DMS79 (cell line): ENCODE measurements at places on chromosomes 16 and 17.

DNA sequence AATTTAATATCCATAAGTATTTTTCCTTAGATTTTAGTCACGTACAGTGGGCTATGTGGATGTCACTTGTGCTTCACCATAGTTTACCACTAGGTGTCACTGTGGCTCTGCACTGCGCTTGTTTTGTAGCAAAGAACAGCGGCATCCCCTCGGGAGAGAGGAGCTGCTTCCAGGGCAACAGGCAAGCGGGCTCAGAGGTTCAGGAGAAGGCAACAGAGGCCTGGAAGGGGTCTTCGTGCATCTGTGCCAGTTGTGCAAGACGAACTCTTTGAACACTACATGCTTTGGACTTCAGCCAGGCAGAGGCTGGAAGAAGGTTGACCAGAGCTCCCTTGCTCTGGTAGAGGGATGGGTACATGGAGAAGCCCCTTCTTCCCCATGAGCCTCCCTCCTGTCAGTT lies 20.6 kb downstream of the CYB561 start:
- peak; percentile 25 for DNase-seq

GRCh38 chr16:4016658-4017057 lies 99.6 kb downstream of the ADCY9 start:
- DNase-seq: no peak

- no peak for DNase-seq
These were observed 3.8 kb upstream of the RPL23 start for GRCh38 chr17:38857271-38857670.

DNA sequence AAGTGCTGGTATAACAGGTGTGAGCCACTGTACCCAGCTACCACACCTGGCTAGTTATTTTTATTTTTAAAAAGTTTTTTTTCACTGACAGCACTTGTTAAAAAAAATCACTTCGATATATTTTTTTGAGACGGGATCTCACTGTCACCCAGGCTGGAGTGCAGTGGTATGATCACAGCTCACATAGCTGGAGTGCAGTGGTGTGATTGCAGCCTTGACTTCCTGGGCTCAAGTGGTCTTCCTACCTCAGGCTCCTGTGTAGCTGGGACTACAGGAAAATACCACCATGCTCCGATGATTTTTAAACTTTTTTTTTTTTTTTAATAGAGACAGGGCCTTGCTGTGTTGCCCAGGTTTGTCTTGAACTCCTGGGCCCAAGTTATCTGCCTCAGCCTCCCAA lies 12.9 kb downstream of the NBR1 start:
- no peak for DNase-seq

DNA sequence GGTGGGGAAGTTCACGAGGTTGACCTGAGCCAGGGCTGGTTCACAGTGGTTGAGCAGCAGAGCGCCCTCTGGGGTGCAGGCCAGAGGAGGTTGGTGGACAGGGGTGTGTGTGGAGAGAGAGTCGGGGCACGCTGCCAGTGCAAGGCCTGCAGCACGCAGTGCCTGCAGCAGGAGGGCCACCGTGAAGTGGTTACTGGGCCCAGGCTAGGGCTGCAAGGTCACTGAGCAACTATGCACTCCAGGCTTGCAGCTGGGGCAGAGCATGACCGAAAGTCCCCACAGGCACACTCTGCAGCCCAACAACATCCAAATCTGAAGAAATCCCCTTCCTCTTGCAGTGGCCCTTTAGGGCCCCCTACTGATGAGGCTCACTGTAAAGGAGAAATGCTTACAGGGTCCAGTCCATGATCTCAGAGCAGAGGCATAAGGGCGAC lies 89.1 kb upstream of the NOL11 start:
- DNase-seq: no peak

GRCh38 chr17:16873174-16874035 lies 98.5 kb downstream of the TNFRSF13B start:
- no peak for DNase-seq

GRCh38 chr16:31238041-31238440 lies 21.1 kb upstream of the PYDC1 start:
- no peak for DNase-seq

GRCh38 chr17:78227455-78227916 lies 3.9 kb upstream of the TMEM235 start:
- DNase-seq: no peak

GRCh38 chr16:63061319-63061718 lies 1025.1 kb upstream of the CDH8 start:
- no peak for DNase-seq

- no peak for DNase-seq
These were observed 316.5 kb upstream of the ZFHX3 start for GRCh38 chr16:73364413-73364812.

GRCh38 chr17:41666708-41667279 lies 21.9 kb upstream of the EIF1 start:
- peak; percentile 49 for DNase-seq

DNA sequence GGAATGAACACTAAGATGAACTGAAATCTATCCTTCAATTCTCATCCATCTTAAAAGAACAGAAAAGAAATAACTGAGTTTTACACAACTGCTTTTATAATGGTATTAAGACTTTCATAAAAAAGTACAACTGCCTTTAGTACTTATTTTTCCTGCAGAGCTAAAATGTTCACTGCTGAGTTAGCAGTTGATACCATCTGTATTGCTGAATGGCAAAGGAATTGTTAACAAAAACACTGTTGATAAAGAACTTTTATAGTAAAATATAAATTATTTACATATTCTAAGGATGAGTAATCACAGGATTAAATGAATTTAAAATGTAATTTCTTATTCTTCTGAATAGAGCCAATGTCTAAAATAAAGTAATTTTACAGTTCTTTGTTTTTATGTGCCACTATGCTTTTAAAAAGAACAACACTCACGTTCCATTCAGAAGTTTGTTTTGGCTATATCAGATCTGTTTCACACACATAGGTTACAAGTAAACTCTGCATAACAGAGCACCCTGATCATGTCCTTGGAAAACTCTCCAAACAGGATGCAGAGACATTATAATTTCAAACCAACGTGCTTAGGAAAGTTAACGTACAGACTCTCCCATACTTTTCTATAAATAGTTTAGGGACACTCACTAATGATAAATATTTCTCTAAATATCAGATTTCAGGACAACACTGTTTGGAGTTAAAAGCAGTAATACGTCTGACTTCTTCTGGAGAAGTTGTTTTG lies 151.1 kb downstream of the ITFG1 start:
- no peak for DNase-seq

GRCh38 chr17:44502598-44503146 lies 534 bp downstream of the GPATCH8 start:
- peak; percentile 19 for DNase-seq

DNA sequence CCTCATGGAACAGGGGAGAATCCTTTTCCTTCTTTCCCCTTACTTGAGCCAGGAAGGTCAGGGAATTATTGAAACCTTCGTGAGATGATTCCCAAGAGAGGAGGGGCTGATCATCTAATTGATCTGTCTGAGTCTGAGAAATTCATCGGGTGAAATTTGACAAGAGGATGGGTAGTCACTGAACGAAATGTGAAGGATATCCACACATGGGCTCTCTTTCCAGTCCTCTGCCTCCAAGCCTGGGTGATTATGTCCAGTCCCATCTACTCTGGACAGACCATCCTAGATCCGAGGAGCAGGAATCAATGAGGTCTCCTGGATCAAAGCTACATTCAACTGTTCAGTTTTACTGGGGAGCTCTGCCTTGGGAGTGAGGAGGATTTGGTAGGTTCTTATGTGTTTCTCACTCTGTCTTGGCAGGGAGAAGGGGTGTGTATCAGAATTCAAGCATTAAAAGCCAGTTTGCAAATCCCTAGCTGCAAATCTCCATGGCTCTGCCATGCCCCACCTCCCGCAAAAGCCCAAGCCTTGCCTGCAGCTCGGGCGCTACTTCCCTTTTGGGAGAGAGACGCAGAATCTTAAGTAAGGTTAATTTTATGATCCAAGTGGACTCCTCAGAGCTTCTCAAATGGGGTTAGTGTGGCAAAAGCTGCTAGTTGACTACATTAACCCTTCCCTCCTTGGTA lies 47.1 kb upstream of the TEKT3 start:
- no peak for DNase-seq

GRCh38 chr16:1543085-1543896 lies 9.8 kb downstream of the TMEM204 start:
- DNase-seq: peak; percentile 5

DNA sequence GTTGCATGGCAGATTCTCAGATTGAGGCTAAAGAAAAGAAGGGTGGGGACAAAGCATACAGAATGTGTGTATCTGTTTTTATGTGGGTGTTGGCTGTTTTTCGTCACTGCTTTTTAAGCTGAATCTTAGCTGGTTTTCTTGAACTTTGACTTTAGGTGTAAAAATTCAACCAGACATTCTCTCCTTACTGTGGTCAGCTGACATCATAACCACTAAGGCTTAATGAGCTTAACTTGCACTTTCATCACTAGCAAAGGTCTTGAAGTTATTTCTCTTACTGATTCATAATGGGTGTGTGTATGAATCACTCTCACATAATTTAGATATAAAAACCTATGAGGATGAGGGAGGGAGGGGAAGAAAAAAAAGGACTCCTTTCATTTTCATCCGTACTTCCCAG lies 4.0 kb upstream of the CDC6 start:
- DNase-seq: no peak
